LHCN-M2 (cell line): ENCODE measurements at places on chromosomes 6 and 20.

GRCh38 chr20:22512911-22513489 is 71.4 kb downstream of the FOXA2 start:
- DNase-seq = no peak

DNA sequence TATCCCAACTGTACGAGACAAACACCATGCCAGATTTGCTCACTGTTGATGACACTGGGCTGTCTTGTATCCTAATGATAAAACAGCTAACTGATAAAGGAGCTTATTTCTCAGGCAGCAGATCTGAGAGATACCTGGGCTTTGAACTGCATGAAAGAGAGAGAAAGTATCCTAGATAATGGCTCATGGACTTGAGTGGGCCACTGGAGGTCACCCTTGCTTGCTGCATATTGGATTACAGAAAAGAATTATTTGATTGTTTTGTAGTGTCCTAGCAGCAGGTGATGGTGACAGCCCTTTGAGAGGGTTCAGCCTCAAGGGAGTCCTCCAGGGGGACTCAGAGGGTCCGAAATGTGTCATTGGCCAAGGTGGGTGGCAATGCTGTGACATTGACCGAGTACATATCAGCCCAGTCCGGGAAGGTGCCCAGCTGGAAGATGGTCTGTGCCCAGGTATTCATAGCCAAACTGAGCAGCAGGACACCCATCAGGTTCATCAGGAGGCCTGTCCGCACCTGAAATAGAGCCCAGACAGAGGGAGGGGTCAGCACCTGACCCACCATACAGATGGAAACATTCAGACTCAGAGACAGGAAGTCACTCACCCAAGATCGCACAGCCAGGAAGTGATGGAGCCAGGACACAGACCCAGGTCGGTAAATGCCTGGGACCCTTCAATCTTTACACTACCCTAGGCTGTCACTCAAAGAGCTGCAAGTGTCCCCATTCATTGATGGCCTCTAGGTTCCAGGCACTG is 9.4 kb upstream of the OCSTAMP start:
- no peak for DNase-seq

GRCh38 chr6:5923840-5924239 is 82.9 kb downstream of the NRN1 start:
- DNase-seq = no peak

DNA sequence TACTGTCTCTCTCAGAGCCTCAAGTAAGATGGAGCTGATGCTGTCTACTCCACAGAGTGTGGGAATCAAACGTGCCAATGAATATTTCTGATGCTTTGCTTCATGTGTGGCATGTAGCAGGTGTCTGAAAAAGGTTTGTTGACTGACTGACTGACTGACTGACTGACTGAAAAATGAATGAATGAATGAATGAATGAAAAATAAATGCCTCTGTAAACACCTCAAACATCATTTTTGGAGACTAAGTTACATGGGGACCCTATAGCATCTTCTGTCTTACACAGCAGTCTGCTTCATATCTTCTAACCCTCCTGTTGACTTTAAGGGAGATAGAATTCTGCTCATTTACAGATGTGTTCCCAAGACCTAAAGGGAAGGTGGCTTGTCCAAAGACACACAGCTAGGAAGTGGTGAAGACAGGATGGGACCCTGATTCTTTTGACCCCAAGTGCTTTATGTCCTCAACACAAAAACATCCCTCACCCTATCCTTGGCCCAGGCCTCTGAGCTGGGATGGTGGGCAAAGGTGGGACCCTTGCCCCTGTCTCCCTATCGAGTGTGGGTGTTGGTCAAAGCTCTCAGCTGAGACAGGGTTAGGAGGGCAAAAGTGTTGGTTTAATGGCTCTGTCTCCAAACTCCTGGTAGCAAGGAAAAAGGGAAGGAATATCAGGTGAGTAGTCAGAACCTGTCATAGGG is 104.4 kb downstream of the TOX2 start:
- DNase-seq = no peak

DNA sequence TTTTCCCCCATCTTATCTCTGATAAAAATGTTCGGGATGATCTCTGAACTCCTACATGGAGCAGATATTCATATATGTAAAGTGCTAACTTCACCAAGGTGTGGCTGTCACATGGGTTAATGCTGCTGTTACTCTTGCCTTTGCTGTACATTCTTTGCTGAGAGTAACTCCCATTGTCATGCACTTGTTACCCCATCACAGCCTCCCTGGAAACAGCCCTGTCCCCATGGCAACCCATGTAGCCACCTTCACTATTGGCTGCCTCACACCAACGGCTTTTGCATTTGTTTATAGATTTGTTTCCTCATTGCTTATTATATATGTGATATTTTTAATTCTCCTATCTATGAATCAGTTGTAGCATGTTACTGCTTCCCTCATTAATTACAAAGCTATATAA is 17.3 kb upstream of the IBTK start:
- no peak for DNase-seq

DNA sequence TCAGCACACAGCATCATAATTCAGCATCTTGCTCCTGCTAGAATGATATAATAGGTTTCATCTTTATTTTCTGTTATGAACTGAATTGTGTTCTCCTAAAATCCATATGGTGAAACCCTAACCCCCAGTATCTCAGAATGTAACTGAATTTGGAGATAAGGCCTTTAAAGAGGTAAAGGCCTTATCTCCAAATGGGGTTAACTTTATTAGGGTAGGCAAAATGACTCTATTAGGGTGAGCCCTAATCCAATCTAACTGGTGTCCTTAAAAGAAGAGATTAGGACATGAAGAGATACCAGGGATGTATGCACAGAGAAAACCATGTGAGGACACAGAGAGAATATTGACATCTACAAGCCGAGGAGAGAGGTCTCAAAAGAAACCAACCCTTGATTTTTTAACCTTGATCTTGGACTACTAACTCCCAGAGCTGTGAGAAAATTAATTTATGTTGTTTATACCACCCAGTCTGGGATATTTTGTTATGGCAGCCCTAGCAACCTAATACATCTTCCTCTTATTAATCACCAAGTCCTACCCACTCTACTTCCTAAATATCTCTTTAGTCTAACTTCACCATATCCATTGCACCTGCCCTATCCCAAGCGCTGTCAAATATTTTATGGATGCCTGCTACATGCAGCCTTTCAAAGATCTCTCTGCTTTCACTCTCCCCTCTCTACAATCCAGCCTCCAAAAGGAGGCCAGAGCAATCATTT is 8.5 kb upstream of the MRS2 start:
- no peak for DNase-seq

DNA sequence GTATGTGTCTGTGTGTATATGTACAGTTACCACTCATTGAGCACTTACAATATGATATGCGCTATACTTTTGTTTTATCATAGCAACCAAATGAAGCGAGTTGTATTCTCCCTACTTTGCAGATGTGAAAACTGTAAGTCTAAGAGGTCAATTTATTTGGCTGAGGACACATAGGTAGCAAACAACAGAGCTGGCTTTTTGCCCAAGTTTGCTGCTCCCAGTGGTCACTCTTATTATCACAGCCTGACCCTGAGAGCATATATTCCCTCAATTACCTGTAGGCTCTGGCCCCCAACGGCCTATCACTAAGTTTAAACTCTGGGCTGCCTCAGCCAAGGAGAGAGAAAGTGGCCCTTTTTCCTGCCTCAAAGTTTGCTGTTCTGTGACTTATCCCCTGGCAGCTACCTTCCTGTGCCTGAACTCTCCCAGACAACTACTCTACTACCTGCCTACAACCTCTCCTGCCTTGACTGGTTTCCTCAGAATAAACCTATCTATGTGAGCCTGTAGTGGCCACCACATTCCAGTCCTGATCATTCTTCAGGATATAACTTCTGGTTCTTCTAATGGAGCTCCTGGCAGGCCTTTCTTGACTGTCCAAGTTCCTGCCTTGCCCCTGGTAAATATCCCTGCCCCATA is 221.8 kb downstream of the FRK start:
- peak; percentile 49 for DNase-seq

GRCh38 chr6:37170273-37171200 is 585 bp downstream of the PIM1 start:
- peak; percentile 31 for DNase-seq

DNA sequence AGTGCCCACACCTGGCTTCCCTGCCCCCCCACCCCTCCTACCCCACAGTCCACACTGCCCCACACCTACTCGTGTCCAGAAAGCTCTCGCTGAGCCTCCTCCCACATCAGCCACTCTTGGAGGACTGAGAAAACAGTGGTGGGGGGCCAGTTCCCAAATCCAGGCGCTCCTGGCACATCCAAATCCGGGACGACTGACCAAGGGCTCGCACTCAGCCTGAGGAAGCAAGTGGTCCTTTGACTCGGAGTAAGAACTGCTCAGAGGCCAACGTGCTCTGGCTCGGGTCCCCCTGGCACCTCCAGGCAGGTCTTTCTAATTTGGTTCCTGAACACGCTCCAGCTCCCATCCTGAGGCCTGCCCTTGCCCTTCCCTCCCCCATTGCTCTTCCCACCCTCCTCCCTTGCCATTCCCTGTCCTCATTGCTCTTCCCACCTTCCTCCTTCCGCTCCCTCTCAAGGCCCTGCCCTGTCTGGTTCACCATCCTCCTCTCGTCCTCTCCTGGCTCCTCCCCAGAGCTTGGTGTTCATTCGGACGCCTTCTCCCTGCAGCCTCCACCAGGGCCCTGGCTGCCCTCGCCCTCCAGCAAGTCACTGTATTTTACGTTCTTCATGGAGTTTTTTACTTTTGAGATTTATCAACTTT is 83.6 kb downstream of the THBS2 start:
- no peak for DNase-seq

DNA sequence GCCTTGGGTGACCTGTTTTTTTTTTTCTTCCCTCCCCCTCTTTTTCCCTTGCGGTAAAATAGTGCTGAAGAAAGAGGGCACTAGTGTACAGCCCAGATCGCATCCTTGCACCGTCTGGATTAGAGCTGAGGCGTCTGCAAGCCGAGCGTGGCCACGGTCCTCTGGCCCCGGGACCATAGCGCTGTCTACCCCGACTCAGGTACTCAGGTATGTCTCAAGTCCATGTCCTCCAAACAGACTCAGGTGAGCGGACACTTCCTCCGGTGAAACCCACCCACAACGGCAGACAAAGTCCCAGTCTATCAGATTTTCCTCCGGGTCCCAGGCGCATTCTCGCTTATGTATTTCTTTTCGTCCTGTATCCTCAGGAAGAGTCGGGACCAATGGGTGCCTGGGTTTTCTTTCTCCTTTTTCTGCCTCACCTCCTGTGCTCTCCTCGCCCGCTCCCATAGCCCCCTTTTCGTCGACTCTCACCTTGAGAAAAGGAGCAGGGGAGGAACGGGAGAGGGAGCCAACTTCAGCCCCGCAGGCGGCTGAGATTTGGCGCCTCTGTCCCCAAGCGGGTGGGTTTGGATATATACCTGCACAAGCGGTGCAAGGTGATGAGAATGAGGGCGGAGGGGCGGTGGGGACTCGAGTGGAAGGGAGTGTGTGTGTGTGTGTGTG is 1.1 kb upstream of the GRM1 start:
- no peak for DNase-seq

DNA sequence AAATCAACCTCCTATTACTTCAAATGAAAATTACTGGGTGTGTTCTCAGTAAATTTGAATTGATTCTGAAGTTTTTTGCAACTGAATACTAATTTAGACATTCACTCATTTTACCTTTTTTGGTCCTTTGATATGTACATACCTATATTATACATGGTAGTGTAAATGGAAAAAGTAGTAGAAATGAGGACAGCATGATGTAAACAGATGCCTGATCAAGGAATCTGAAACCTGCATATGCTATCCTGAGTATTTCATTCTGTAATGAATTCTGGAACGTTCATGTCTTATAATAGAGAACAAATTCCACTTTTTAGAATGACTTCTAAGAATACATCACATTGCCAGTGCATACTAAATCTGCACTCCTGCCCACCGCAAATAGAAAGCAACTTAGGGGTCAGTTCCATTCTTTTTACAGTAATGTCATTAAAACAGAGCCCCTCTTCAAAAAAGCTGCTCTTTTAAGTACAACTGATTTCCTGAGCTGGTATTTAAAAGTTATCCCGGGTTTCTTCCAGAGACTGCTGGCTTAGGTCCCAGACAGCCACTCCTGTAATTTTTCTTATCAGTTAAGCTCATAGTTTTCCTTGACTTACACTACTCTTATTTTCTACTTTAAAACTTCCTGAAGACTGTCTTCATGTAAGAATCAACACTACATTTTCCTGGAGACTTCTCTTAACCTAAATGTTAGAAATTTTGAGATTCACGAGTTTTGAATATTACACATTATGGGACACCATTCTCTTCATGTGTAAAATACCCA is 48.4 kb downstream of the MAP3K7 start:
- no peak for DNase-seq

- DNase-seq = no peak
These were observed 48.8 kb downstream of the ERMARD start for GRCh38 chr6:169800116-169800667.

- no peak for DNase-seq
These were observed 512.1 kb downstream of the QKI start for GRCh38 chr6:163926642-163927041.

DNA sequence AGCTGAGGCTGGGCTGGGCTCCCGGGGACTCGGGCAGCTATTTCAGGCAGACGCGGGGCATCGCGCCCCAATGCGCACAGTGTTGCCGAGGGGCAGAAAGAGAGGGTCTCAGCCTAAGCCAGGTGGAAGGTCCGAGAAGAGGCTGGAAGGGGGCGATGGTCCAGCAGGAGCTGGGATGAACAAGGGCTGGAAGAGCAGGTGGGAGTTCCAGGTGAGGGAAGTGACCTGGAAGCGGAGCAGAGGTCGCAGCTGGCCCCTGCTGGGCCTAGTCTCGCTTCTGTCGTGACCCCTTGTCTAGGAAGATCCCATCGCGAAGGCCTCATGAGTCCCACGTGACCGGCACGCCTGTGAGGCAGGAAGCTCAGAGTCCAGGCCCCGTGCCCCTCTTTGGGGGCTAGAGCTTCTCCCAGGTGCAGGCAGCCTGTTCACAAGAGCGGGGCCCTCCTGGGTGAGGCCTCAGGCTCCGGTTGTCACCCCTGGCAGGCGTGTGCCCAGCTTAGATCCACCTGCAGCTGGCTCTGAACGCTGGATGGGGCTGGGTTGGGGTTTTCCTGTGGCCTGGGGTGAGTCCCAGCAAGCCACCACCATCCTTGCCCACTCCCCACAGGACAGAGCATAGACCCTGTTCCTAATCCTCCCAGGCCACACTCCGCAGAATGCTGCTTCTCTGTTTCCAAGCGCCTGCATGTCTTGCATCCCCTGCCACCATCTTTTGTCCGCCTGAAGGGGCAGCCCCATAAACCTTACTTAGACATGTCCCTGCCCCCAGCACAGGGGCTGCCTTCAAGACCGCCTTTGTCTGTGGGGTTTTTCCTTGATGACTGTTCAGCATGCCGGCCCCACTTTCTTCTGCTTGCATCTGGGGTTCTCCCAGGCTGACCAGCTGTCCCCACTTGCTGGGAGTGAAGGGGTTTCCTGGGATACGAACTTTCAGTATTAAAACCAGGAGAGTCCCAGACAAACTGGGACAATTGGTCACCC is 15.1 kb downstream of the SLC22A3 start:
- DNase-seq = no peak

- DNase-seq = peak; percentile 68
These were observed 48.9 kb downstream of the ZFAND3 start for GRCh38 chr6:37868447-37868825.
